ENCODE measurements at places on chromosomes 3 and 15.

DNA sequence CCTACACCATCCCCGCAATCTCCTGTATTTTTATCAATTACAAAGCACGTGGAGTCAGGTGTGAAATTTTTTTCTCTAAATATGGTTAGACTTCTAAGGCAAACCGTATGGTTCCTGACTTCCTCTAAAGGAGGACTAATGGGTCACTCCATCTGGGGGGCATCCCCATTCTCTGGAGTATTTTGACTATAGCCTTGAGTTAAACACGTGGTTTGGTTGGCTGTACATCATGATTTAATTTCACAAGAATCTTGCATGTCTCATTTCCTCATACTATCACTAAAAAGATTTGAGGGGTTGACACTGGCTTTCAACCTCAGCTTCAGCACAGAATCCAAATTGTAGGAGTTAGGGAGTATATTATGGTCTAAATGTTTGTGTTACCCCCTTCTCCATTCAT, 25.3 kb upstream of the ZNF770 start:
- no peak for DNase-seq

DNA sequence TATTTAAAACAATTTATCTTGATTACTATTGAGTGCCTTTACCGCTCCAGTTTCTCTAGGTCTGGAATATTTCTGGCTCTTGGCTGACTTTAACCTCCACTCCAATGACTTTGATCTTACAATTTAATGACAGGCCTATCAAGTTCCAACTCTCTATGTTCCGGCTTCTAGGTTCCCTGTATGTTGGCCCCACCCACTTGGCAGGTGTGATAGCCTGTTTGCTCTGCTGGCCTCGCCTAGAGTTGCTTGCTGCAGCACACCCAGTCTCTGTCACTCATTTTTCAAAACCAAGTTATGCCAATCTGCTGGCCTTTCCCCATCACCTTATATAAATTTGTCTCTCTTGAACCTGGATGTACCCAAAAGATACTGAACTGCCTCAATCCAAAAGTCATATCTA, 428.0 kb downstream of the ROBO1 start:
- no peak for DNase-seq

- DNase-seq: no peak
Measured at GRCh38 chr3:31946484-31947081, 34.5 kb downstream of the OSBPL10 start.

DNA sequence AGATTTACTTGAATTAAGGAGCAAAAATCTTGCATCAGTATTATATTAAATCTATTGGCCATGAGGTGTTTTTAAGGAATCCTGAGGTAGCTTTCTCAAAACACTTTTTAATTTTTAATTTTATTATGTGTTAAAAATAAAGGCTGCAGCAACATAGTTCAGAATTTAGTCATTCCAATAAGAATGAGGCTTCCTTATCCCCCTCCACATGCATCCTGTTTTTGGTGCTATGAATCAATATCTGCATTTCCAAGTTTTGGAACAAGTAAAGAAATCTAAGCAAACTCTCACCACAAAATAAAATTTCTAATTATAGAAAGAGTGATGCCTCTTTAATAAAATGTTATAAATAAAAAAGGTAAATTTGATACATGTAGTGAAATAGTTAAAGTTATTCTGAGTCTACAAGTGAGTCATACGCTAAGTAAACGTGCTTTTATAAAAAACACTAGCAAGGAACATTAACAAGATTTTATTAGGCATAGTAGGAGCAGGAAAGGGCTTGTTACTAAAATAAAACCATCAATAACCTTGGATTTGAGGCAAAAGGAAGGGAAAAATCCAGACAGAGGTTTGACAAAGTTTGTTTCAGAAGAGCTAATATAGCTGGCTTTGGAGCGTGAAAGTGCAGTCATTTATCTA, 1218.0 kb downstream of the NSUN3 start:
- DNase-seq: no peak

DNA sequence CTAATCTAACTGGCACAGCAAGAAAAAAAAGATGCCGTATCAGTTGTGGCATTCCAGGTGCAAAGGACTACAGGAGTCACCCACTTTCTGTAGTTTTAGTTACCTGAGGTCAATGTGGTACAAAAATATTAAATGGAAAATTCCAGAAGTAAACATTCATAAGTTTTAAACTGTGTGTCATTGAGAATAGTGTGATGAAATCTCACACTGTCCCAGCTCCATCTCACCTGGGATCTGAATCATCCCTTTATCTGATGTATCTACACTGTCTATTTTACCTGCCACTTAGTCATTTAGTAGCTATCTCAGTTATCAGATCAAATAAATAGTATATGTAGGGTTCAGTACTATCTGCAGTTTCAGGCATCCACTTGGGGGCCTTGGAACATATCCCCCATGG, 26.7 kb downstream of the GBE1 start:
- DNase-seq: no peak

GRCh38 chr3:52925405-52926313, 28.3 kb upstream of the STIMATE start:
- no peak for DNase-seq

DNA sequence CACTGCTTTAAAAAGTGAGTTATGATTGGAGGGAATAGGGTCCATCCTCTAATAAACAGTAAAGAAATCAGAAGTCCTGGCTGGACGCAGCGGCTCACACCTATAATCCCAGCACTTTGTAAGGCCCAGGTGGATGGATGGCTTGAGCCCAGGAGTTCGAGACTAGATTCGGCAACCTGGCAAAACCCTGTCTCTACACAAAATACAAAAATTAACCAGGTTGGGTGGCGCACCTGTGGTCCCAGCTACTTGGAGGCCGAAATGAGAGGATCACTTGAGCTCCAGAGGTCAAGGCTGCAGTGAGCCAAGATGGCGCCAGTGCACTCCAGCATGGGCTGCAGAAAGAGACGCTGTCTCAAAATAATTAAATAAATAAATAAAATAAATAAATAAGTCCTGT, 171.2 kb downstream of the POTEB3 start:
- DNase-seq: no peak

DNA sequence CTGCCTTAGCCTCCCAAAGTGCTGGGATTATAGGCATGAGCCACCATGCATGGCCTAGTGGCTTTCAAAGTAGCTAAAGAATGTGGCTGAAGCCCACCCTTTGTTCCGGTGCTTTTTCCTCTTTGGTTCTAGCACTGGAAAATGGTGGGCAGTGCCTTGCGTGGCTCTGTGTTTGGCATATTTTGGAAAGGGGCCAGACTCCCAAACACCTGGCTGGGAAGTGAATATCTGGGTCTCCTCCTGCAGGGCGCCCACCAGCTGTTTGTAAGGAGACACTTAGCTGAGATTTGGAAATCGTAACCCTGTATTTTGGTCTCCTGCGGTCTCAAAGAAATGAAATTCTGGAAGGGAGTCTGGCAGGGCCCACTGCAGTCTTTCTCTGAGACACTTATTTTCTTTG, 336.4 kb downstream of the IL20RB start:
- no peak for DNase-seq

GRCh38 chr15:37375519-37375918, 275.2 kb upstream of the MEIS2 start:
- DNase-seq: no peak

DNA sequence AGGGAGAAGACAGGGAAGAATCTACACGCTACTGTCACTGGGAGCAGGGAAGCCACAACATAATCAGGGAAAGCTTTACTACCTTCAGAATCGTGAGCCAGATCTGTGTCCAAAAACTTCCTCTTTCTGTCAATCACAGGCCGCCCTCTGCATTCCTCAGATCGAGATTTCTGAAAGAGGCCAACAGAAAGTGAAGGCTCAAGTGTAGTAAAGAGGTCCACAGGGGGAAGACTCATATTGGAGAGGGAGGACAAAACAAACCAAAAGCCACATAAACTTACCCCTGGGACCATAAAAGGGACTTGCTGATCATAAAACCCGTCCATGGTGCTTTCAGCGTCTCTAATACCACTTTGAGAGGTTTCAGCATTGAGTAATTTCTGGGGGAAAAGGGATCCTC, 3.3 kb downstream of the ETV5 start:
- no peak for DNase-seq

- no peak for DNase-seq
Measured at GRCh38 chr15:92663250-92663951, 7.8 kb upstream of the FAM174B start.

GRCh38 chr15:25436707-25437106, 2.1 kb downstream of the UBE3A start:
- no peak for DNase-seq

DNA sequence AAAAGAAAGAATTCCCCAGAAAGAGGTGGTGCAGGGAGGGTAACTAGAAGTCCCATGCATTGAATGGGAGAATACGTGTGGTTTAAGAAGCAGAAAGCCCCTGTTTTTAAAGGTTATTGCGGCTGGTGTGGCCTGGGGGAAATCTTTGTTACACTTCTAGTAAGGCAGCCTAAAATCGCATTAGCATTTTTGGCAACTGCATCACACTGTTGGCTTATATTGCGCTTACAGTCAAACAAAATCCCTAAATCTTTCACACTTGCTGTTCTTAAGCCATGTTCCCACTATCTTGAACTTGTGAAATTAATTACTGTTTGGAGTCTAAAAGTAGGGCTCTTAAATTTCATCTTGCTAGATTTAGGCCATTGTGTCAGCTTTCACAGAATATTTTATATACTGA, 66.0 kb upstream of the GOLIM4 start:
- DNase-seq: no peak

DNA sequence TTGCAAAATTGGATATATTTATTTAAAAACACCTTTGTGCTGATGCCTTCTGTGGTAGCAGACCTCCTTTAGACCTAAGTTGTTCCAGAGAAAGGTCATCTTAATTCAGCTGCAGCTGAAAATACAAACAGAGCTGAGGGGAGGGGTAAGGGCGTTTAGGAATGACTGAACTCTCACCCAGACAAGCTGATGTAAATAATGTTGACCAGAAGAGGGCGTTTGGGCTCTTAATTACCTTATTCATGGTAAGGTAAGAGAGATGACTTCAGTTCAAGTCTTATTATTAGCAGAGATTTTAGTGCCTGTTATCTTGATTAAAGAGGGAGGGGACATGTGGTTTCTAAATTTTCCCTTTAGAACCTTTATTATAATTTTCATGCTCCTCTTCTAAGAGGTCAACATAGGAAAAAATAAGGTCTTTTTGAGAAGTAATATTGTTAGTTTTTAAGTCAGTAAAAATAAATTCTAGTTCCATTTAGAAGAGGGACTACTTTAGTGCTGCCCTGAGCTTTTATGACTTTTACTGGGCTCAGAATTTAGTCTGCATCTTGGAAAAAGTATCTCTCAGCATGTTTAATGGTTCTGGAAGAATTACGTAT, 46.3 kb downstream of the GPR171 start:
- DNase-seq: peak; percentile 25

- no peak for DNase-seq
Measured at GRCh38 chr3:27861046-27862036, 139.2 kb upstream of the EOMES start.

GRCh38 chr3:49998326-49998725, 58.4 kb downstream of the RBM6 start:
- no peak for DNase-seq

GRCh38 chr15:29035336-29036285, 149.8 kb downstream of the APBA2 start:
- no peak for DNase-seq

DNA sequence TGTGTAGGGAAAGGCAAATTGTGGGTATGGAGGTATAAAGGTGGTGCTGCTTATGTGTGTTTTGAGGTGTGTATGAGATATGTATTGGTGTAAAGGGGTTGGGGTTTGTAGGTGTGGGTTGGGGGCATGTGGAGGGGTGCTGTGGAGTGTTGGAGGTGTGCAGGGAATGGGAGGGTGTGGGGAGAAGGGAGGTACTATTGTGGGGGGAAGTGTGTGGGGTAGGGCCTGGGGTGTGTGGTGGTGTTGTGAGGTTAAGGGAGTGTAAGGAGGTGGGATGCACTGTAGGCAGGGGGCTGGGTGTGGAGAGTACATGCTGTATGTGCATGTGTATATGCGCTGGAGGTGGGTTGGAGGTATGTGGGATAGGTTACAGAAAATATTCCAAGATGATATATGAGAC, 15.7 kb downstream of the CCDC12 start:
- no peak for DNase-seq

Measured in GM12891 (cell line).